ENCODE measurements at places on chromosomes 5 and 9. TPM values are rescaled to one million over a fixed set of nuclear protein-coding genes. Genes with fewer than 3 reads are reported as not detected.

EIF4E1B gene
- total RNA-seq, result not detected

NAIP gene
- 7.2 TPM for total RNA-seq

PIK3R1 gene
- total RNA-seq, result 35.2 TPM

PRELID1 gene
- total RNA-seq, result 257 TPM

ABO gene
- total RNA-seq, result 0.36 TPM

ANKRD34B gene
- total RNA-seq, result not detected

SLC22A4 gene
- 1.1 TPM for total RNA-seq

PCDH12 gene
- total RNA-seq, result 2.2 TPM

LRRTM2 gene
- 0.07 TPM for total RNA-seq

GNE gene
- 23.3 TPM for total RNA-seq

RARS1 gene
- 143 TPM for total RNA-seq

FASTKD3 gene
- 18.3 TPM for total RNA-seq

SLCO4C1 gene
- total RNA-seq, result 0.28 TPM

SLC36A2 gene
- not detected for total RNA-seq

WNK2 gene
- 2.7 TPM for total RNA-seq

PCDHGB5 gene
- total RNA-seq, result 0.43 TPM

NMUR2 gene
- not detected for total RNA-seq

DBH gene
- total RNA-seq, result not detected

SPINK4 gene
- total RNA-seq, result not detected

CTXN3 gene
- not detected for total RNA-seq

FOXD4 gene
- total RNA-seq, result not detected

ORM2 gene
- total RNA-seq, result not detected

P4HA2 gene
- total RNA-seq, result 49.5 TPM

IFNA13 gene
- not detected for total RNA-seq

SPEF2 gene
- total RNA-seq, result 5.8 TPM

CMYA5 gene
- 0.14 TPM for total RNA-seq

TXNDC8 gene
- total RNA-seq, result not detected

CATSPER3 gene
- 0.64 TPM for total RNA-seq

CDC20B gene
- not detected for total RNA-seq

MAMDC4 gene
- 24.7 TPM for total RNA-seq

BAAT gene
- 0.07 TPM for total RNA-seq

UAP1L1 gene
- 19.1 TPM for total RNA-seq

IGFBPL1 gene
- total RNA-seq, result not detected

PIP5K1B gene
- total RNA-seq, result 56.6 TPM

GMCL2 gene
- total RNA-seq, result 0.07 TPM

Measured in activated CD4-positive, alpha-beta T cell treated with anti-CD3 and anti-CD28 coated beads, Interleukin-2, amount 10 ng/mL, durations not matched to agents 24 days and 14 days (primary cell).